NCI-H82 (cell line): ENCODE measurements at places on chromosomes 6 and 20.

- no peak for DNase-seq
Observed at GRCh38 chr6:105204768-105205167, 25.0 kb upstream of the POPDC3 start.

GRCh38 chr6:3340358-3340802, 81.6 kb downstream of the PSMG4 start:
- DNase-seq, result no peak

DNA sequence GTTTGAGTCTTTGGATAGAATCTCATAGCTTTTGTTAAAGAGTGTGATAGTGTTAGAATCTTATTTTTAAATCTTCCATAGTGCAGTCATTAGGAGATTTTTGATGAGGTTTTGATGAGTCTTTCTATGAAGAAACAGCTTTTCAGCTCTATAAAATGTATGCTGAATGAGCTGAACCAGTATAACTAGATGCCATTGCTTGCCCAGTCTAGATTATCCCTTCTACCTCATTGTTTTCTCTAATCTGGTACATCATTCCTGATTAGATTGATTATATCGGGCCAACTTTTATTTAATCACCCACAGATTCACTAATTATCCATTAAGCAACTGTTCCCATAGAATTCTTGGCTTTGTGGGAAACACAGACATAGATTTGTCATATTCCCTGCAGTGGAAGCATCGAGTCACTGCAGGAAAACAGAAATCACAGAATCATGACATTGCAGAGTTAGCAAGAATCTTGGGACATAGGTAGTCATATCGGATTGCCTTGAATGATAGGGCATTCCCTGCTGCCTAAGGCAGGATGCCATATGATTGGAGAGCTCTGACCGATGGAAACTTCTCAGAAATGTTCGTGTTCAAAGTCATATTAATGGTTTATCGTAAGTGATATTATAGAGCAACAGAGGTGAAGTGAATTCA, 882.7 kb upstream of the FLRT3 start:
- DNase-seq, result no peak

GRCh38 chr6:15697895-15698294, 35.1 kb upstream of the DTNBP1 start:
- no peak for DNase-seq

DNA sequence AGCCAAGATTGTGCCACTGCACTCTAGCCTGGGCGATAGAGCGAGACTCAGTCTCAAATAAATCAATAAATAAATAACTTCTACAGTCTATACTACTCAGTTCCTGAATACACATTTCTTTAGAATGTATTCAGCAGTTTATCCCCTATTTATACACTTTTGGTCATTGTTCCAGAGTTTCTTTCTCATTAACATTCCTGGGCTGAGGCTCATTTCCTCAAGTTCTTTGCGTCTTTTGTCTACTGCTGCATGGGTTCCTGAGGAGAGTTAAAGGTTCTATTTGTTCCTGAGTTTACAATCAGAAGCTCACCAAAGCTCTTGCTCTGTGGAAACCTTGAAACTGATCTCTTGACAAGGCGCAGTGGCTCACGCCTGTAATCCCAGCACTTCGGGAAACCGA, 37.7 kb upstream of the SASH1 start:
- no peak for DNase-seq

- no peak for DNase-seq
Observed at GRCh38 chr6:107806691-107807090, 17.4 kb downstream of the SCML4 start.

DNA sequence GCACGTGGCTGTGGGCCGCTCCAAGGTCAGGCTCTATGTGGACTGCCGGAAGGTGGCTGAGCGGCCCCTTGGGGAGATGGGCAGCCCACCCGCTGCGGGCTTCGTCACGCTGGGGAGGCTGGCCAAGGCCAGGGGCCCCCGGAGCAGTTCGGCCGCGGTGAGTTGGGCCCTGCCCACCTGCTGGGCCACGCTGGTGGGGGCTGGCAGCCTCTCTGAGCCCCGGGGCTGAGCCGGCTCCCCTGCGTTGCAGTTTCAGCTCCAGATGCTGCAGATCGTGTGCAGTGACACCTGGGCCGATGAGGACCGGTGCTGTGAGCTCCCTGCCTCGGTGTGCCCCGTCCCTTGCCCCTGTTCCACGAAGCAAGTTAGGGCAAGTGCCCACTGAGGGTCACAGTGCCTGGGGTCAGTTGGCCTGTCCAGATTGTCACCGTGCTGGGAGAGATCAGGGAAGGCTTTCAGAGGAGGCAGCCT, 27.1 kb downstream of the COL20A1 start:
- no peak for DNase-seq

- peak; percentile 63 for DNase-seq
Observed at GRCh38 chr20:25296094-25297093, 48.5 kb downstream of the PYGB start.

- no peak for DNase-seq
Observed at GRCh38 chr20:25309395-25310267, 61.7 kb downstream of the PYGB start.

GRCh38 chr6:34580707-34581560, 24.8 kb upstream of the SPDEF start:
- DNase-seq, result no peak

DNA sequence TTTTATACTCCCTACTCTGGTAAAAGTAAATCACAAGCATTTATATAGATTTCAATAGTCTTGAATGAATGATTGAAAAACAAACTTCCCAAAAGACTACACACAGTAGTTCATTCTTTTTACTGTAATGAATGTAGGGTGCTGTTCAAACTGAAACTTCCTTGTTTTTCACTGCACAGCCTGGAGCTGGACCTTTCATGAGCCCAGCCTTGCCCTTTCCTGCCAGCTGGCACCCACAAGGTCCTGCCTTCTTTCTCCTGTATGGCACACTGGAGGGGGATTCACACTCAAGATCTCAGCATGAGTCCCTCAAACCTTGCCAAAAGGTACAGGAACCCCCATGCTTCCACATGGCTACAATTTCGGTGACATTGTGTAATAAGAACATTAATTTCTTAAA, 50.9 kb downstream of the COL12A1 start:
- no peak for DNase-seq

DNA sequence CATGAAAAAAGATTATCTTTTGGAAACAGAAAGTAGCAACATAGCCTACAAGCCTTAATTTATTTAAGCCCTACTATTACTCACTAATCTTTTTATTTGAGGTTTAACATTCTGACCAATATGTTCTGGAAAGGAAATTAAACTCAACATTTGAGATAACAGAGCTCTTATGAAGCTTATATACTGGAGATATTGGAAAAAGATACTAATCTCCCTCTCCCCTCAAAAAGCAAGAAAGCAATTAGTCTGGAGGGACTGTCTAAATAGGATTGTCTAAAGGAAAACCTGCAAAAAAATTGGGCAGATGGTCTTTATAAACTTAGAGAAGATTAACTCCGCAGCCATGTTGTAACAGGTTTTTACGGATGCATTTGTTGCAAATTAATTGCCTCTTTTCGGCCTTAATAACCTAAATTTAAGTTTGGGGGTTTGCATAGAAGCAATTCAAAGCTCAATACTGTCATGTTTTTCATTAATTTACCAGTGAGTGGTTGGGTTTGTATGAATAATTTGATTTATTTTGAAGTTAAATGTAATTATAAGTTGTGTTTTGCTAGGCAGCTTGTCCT, 79.1 kb downstream of the SHLD1 start:
- peak; percentile 97 for DNase-seq

GRCh38 chr6:169490830-169491229, 211.0 kb downstream of the WDR27 start:
- no peak for DNase-seq

DNA sequence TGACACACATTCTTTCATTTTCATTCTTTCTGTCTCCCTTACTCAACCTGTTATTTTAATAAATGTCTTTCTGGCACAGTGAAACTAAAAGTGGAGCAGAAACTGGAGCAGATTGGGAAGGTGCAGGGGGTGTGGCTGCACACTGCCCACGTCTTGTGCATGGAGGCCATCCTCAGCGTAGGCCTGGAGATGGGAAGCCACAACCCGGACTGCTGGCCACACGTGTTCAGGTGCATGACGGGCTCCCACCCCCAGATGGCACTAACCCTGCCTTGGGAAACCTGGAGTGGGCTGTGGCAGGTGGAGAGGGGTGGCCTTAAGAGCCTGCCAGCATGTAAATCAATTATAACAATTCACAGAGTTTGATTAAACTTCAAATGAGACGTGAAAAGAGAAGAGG, 71.4 kb upstream of the PBOV1 start:
- peak; percentile 60 for DNase-seq

- no peak for DNase-seq
Observed at GRCh38 chr20:21180248-21180647, 54.4 kb downstream of the KIZ start.

GRCh38 chr6:43843097-43843645, 73.2 kb downstream of the VEGFA start:
- DNase-seq, result no peak

DNA sequence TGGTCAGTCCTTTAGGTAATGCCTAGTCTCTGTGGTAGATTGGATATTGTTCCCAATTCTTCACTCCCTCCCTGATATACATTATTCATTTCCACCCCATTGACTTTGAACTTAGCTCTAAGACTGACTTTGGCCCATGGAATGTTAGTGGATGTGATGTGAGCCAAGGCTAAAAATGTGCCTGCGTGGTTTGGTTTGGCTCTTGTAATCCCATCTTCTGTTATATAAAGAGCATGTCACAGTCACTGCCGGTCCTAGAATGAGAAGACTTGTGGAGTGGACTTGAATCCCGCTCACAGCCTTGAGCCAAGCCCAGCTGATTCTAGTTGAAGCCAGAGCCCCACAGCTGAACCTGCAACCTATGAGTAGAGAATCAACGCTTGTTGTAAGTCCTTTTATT, 23.6 kb upstream of the DNAAF9 start:
- no peak for DNase-seq

GRCh38 chr6:12436224-12436623, 146.1 kb downstream of the EDN1 start:
- DNase-seq, result no peak

GRCh38 chr6:138188278-138188941, 26.7 kb downstream of the ARFGEF3 start:
- no peak for DNase-seq

- DNase-seq, result peak; percentile 36
Observed at GRCh38 chr6:13814938-13815575, 700 bp upstream of the MCUR1 start.

DNA sequence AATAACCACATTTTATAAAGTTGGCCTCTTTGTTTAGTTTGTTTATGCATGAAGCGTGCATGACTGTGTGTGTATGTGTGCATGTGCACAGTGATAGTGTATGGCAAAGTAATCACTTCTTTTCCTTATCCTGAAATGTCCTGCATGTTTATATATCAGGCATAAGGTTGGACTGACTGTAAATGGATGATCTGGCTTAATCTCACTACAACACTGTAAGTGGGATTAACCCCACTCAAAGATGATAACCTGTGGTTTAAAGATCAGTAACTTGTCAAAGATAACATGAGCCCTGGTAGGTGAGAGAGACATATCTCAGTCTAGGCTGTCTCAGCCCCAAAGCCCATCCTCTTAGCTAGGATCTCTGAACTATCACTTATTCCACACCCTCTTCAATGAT, 376.6 kb upstream of the TSHZ2 start:
- DNase-seq, result peak; percentile 89

DNA sequence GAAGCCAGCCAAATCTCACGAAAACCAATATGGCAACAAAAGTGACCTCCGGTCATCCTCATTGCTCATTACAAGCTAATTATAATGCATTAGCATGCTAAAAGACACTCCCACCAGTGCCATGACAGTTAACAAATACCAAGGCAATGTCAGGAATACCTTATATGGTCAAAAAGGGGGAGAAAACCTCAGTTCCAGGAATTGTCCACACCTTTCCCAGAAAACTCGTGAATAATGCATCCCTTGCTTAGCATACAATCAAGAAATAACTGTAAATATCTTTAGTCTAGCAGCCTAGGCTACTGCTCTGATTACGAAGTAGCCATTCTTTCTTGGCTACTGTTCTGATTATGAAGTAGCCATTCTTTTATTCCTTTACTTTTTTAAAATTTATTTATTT, 112.5 kb upstream of the FKBP1C start:
- DNase-seq, result no peak

GRCh38 chr6:36612101-36612625, 18.0 kb downstream of the SRSF3 start:
- DNase-seq, result no peak

GRCh38 chr6:73083886-73084285, 141.4 kb downstream of the KHDC1L start:
- DNase-seq, result no peak

DNA sequence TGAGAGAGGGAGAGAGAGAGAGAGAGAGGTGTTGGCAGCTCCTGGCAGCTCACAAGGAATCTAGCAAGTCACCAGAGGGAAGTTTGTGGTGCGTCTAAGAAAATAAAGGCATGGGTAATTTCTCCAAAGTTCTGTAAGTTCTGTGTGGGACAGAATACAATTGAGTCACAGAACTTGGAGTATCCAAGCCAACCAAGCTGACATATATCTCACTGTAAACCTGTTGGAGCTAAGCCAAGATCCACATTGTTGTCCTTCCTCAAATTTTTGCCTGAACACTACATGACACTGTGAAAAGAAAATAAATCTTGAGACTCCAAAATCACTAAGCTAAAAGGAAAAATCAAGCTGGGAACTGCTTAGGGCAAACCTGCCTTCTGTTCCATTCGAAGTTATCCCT, 436.7 kb downstream of the MEI4 start:
- DNase-seq, result no peak

DNA sequence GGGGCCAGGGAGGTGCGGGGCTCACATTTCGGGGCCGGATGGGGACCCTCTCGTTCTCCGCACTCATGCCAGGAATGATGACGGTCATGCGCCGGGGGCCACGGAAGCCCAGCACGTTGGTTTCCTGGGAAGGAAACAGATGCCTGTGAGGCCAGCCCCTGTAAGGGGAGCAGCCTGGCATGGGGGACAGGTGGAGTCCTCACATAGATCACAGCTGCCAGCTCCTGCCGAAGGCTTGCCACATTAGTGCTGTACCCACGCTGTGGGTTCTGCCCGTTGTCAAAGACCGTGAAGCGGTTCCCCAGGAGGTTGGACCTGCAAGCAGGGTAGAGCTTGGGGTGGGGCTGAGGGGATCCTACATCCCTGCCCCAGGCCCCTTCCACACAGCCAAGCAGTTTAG, 6.7 kb upstream of the TEAD3 start:
- DNase-seq, result no peak

GRCh38 chr20:2937902-2938301, 64.6 kb downstream of the PTPRA start:
- no peak for DNase-seq
